ENCODE measurements at places on chromosomes 11 and 22.

DNA sequence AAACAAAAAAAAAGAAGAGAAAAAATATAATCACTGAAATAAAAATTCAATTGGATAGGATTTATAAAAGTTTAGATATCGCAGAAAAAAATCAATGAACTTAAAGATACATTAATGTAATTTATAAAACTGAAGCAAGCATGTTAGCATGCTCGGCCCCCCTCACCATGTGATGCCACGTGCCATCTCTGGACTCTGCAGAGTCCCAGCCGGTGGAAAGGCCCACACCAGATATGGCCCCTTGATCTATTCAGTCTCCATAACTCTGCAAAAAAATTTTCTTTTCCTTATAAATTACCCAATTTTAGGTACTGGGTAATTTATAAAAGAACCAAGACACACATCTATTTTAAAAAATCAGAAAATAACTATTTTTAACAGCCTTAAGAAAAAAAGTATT lies 476.0 kb upstream of the ANO3 start:
- no peak for DNase-seq

GRCh38 chr11:79925570-79925969 lies 484.7 kb upstream of the TENM4 start:
- no peak for DNase-seq

- peak; percentile 35 for DNase-seq
Observed at GRCh38 chr11:93740031-93740729, 1.1 kb downstream of the TAF1D start.

DNA sequence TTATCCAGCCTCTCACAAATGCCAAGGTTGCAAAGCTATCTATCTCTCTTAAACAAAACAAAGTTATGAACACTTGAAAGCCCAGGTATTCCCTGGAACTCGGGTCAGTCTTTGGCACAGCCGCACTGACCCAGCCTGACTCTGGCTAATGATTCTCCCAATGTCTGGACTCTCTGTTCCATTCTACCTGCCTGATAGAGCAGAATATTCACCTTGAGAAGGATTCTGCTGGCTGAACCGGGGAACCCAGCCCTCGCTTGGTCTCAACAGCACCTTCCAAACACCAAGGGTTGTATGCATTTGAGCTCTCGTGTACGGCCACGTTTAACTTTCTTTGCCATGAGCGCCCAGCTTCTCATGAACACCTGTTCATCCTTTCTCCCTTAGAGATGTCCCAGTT lies 116.8 kb downstream of the ZBTB16 start:
- no peak for DNase-seq

DNA sequence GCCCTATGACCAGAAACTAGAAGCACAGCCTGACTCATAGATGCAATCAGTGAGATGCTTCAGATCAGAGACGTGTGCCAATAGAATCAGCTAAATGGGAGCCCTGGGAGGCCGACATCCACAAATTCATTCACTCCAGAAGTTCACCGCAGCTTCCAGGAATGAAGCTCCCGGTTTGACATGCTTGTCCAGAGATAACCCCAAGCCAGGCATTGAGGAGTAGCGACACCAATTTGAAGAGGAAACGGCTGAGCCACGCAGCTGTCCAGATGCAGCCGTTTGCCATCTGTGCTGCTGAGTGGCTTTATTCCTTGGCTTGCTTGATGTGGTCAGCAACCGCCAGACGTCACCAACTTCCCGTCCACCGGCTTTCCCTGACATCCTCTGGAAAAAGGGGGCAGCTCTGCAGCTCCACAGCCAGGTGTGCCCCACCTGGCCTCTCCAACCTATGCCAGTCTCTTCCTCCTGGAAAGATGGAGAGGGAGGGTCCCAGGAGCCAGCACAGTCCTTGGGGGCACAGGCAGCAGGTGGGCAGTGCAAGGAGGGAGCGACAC lies 123.9 kb upstream of the OPCML start:
- no peak for DNase-seq

DNA sequence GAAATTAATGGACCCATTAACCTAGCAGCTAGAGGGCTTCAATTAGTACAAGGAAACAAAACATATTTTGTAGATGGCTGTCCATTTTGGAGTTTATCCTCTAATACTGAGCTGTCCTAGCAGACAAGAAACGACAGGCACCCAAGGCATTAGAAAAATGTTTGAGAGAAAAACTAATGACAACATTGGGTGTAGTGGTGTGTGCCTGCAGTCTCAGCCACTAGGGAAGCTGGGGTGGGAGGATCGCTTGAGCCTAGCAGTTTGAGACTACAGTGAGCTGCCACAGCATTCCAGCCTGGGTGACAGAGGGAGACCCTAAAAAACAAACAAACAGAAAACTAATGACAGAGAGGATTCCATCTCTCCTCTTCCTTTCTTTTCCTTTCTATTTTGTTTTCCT lies 1.5 kb downstream of the A4GALT start:
- no peak for DNase-seq

GRCh38 chr11:108780119-108780518 lies 115.2 kb downstream of the DDX10 start:
- no peak for DNase-seq

DNA sequence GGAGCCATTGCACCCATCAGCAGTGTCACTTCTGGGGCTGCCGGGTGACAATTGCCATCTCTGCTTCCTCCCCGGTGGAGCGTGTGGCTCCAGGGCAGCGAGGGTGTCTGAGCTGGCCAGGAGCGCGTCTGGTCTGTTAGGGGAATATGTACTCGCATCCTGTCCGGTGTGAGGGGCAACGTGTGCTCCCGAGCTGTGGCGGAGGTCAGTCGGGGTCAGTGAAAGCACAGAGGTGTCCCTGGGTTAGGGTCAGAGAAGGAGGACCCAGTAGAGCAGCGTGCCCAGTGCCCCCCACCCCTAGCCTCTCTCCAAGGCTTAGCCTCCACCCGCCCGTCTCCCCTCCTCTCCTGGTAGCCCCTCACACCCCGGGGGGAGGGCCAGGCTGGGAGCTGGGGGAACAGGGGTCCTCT lies 1.5 kb downstream of the CLCF1 start:
- DNase-seq: no peak

DNA sequence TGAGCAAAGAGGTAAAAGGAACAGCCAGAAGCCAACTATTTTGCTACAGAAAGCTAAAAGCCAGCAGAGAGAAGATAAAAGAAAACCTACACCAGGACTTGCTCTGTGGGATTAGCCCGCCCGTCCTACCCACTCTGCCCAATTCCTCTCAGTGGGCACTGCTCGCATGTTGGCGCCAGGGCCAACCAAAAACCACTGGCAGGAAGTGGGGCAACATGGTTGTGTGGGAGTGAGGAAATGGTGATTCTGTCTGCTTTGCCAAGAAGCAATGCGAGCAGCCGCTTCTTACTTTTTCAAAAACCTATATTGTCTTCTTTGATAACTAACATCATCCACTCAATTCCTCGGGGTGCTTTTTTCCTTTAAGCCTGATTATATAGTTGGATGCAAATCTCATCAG lies 14.2 kb upstream of the APOA1 start:
- peak; percentile 53 for DNase-seq

DNA sequence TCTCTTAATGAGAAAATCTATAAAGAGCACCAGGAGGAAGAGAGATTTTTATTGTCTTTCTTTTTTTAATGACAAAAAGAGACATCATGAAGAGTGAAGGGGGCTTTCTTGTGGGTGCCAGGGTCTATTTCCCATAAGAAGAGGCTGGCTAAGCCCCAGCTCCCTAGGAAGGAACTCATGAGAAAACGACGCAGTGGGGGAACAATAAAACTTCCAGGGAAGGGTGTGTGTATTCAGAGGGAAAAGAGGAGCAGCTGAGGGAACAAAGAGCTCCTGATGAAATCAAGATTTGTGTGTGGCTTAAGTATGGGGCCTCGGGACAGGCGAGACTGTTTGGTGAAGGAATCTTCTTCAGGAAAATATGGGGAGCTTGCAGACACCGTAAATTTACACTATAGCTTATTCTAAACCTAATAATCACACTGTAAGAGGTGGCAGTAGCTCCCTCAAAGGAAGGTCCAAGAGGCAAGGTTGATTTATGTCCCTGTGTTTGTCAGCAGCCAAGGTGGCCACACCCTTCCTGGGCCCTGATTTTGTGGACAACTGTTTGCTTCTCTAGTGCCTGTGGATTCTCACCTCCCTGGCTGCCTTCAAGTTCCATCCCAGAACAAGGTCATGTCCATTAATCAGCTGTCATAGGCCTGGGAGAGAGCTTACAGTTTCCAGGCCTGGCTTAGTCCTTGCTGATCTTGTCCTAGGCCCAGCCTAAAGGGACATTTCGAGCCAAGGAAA lies 615.7 kb downstream of the INSC start:
- no peak for DNase-seq

DNA sequence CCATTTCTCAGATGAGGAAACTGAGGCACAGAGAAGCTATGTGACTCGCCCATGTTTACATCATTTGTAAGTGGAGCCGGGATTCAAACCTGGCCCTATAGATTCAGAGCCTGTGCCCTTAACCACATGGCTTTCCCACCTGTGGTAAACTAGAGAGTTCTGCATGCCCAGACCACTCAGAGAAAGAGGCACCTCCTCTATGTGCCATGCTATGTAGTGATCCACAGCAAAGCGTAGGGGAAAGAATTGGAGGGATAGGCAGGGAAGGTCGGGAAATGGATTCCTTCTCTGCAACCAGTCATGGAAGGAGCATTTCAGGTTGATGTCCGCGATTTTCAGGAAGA lies 15.4 kb upstream of the POU2AF2 start:
- DNase-seq: no peak

DNA sequence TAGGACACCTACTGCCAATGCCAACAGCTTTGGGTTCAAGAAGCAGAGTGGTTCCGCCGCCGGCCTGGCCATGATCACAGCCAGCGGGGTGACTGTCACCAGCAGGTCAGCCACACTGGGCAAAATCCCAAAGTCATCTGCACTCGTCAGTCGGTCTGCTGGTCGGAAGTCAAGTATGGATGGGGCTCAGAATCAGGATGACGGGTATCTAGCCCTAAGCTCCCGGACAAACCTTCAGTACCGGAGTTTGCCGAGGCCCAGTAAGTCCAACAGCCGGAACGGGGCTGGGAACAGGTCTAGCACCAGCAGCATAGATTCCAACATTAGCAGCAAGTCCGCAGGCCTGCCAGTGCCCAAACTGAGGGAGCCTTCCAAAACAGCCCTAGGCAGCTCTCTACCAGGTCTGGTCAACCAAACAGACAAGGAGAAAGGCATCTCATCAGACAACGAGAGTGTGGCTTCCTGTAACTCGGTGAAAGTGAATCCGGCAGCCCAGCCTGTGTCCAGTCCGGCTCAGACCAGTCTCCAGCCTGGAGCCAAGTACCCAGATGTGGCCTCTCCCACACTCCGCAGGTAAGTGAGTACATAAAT lies 115.1 kb downstream of the DBX1 start:
- DNase-seq: no peak

- no peak for DNase-seq
Observed at GRCh38 chr22:49749885-49750510, 77.7 kb downstream of the BRD1 start.
